Hematopoietic multipotent progenitor cell treated with erythropoietin and hydrocortisone succinate and interleukin-3 and kit ligand, for 8 days (in vitro differentiated cells): ENCODE measurements at places on chromosomes 4 and X.
A peak's percentile ranks its signal among the peaks of the same experiment; 100 is the strongest.

DNA sequence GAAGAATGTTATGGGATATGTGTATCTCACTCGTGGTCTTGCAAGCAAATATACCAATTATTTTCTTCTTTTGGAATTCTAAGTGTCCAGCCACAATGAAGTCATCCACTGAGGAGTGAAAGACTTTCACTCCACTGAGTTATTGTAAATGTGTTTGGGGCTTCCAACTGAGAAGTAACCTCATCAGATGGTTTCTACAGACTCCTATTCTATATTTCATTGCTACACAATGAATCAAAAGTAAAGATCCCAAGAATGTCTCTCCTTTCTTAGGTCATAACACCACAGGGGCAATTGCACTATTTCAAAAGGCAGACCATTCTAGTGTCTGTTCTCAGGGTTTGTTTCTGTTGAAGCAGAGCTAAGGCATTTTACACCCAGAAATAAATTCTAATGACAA lies 12.3 kb upstream of the VCX2 start:
- no peak for DNase-seq

GRCh38 chrX:39011454-39012221 lies 210.4 kb downstream of the MID1IP1 start:
- DNase-seq, result no peak

- DNase-seq, result no peak
Measured at GRCh38 chr4:127210893-127211649, 421.7 kb upstream of the INTU start.

DNA sequence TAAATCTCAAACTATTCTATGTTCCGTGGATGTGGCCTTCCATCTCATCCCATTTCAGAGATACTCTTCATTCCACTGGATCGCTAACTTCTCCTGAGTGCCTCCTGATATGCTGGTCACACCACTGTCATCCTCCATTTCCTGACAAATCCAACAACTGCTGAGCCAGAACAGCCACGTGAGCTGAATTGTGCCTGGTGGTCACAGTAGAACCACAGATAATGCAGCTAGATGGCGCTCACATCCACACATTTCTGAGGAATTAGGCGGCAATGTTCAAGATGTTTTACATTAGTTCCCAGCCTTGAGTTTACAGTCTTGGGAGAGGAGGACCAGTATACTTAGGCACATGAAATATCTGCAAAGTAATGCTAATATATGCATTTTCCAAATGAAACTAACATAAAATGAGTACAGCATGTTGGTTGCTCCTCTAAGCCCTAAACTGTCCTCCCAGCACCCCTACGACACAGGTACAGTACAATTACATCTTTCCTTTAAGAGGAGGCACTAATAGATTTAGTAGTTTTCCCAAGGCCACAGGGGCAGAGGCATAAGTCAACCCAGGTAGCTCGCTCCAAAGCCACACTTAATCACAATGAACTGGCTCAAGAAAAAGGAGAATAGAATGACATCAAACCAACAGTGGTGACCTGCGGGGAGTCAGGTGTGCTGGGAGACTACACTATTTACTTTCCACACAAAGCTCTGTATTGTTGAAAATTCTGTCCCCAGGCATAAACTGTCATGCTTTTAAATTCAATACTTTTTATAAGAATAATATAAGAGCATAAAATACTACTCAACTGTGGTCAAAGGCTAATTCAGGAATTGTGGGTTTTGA lies 134.2 kb downstream of the CHIC2 start:
- DNase-seq, result peak; percentile 77

GRCh38 chrX:139801397-139801813 lies 93.4 kb upstream of the MCF2 start:
- no peak for DNase-seq

DNA sequence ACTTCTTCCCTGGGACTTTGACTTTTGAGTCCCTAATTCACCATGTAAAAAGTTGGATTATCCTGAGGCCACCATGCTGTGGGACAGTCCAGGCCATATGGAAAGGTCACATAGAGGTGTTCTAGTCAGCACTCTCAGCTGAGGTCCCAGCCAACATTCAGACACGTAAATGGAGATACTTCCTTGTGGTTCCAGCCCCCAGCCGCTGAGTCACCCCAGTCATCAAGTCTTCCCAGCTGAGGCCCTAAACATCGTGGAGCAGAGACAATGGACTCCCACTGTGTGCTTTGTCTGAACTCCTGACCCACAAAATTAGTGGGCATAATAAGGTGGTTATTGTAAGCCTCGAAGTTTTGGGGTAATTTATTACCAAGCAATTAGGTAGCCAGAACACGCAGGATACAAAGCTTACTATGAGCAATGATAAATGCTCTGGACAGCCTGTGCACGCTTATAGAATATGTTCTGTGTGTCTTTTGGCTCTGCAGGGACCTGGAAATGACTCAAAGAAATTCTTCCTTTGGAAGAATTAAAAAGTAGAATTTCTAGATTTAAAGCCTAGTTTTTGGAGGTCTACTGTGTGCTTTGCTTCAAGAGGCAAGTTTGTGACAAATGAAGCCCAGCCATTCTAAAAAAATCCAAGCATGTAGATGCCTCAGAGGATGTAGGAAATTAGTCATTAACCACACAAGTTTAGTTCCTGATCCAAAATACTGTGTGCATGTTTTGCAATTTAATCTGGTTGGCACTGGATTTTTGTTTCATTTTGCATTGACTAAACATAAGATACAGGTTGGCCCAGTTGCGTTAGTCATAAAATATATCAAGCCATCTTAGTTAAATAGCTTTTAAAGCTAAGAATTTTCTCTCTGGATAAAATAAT lies 33.2 kb upstream of the SLC9A7 start:
- peak; percentile 33 for DNase-seq

GRCh38 chr4:36414248-36414647 lies 132.8 kb downstream of the DTHD1 start:
- no peak for DNase-seq

DNA sequence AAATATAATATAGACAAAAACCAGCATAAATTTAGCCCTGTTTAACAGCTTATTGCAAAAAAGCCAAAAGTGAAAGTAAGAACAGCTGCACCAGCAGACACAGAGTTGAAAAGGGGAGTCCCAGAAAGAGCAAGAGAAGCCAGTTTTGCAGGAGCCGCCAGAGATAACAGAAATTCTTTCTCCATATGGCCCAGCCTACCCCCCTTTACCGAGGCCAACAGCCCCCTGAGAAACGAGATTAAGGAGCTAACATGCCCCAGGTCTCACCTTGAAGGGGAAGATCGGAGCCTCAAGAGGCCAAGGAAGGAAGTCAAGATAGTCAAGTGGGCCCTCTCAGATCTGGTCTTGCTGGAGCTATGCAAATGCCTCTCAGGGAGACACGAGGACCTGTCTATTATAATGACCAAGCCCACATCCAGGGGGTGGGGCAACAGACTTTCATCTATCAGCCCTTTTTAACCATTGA lies 4.8 kb downstream of the ACOX3 start:
- peak; percentile 79 for DNase-seq

GRCh38 chr4:985123-985830 lies 1.6 kb upstream of the IDUA start:
- peak; percentile 82 for DNase-seq

- no peak for DNase-seq
Measured at GRCh38 chr4:102247041-102247440, 98.2 kb downstream of the SLC39A8 start.

DNA sequence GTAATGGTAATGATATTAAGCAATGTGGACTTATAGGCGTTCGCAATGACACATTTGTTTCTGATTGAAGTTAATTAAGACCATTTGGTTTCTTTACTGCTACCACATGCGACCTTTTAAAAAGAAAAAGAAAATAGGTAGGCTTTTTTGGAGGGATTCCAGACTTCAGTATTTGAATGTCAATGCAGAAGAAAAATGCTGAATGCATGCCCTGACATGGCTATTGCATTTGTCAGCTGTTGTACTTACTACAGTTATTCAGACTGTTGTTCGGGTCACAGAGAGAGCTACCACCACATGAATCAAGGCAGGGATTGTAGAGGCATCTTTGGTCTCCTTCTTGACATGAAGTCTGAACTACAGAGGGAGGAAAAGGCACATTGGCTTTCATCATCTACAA lies 163.7 kb downstream of the CORIN start:
- no peak for DNase-seq

DNA sequence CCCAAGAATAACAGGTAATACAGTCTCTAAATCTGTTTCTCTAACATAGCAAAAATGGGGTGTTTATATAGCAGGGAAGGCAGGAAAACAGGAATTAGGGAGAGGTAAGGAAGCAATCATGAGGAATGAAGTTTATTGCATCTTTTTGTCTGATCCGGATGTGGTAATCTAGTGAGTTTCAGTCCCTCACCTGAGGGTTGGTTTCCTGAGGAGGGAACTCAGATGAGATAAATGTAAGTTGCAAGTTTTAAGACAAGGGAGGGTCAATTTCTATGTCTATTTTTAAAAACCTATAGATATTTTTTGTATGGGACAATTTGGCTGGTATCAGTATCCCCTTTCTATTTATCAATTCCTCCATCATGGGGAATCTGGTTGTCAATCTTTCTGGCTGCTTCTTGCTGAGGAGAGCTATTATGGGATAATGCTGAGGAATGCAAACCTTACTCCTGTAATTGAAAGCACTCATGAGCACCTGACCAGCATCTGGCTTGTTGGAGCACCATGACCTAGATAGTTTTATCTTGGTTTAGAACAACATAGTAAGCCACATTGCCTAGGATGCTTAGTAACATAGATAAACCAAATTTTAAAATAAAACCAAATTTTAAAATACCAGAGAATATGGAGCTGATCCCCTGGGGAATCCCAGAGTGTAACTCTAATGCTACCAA lies 130.1 kb downstream of the ADAM29 start:
- no peak for DNase-seq

DNA sequence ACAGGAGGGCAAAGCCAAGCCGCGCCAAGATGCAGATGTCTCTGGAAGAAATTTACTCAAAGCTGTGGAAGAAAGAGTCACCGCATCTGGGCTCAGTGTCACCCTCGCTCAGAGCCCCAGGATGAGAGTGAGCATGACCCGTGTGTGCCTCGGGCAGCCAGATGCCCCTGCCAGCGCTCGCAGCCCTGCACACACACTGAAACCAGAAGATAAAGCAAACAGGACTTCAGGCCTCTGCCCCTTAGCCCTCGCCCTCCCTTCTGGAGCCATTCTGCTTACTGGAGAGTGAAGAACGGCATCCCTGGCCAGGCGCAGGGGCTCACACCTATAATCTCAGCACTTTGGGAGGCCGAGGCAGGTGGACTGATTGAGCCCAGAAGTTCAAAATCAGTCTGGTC lies 103.0 kb downstream of the IRF2 start:
- no peak for DNase-seq

DNA sequence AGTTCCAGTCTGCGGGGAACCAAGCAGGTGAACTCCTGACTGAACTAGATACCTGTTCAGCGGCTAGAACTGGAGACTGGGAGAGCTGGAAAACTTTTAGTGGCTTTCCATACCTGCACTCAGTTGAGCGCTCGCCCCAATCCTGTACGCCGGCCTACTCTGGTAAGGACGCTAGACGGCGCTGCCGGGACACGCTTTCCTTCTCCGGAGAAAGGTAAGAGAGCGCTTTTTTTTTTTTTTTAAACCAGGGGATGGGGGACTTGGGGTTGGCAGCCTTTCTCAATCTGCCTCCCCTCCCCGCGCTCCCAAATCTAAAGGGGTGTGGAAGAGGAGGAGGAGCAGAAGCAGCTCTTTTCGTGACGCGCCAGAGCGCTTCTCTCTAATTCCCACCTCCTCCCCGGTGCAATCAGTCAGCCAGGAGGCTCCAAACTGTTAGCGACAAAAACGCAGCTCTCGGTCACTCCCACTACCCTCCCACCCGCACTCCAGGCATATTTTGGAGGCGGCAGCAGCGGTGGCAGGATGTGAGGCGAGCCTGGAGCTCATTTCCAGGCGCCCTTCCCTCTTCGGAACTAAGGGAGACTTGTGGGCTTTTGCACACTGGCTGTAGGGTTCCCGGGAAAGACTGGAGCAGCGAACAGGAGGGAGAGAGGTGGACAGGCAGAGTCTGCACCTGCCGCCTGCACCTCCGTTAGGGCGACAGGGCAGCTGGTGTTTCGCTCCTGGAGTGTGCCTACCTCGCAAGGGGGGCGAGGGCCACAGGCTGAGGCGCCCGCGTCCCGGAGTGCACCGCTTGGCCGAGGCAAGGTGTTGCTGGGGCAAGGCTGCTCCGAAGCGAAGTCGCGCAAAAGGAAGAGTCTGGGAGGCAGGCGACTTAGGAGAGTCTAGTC lies at the start of gene IL1RAPL2:
TSS of gene IL1RAPL2 (plus strand) at position 409 of the 890 bp plus-strand sequence.
- peak; percentile 5 for DNase-seq

GRCh38 chrX:1591863-1592469 lies 562 bp downstream of the AKAP17A start:
- DNase-seq, result no peak

DNA sequence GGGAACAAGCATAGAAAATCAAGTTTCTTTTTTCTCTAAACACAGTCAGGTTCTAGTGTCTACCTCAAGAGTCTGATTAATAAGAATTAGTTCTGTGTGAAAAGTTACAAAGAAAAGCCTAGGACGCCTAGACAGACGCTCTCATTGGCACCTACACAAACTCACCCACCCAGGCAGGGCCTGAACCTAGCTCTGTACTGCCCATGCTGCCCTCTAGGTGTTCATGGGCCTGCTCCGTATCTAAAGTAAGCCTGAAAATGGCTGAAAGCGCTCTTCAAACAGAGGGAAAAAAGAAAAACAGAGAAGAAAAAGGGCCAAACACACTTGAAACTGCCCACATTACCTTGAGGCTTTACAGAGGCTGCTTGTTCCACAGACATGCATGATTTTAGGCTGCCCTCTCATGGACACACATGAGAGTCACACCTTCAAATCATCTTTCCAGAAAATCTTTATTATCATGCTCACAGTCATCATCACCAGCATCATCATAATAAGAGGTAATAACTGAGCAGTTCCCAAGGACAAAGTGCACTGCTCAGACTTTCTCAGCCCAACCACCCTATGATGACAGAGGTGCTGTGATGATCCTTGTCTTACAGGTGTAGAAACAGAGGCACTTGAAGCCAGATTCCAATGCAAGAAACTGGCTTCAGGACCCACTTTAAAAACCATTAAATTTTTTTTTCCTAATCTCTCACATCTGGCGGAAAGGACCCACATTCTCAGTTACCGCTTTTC lies 49.6 kb downstream of the MAP7D2 start:
- DNase-seq, result peak; percentile 46

DNA sequence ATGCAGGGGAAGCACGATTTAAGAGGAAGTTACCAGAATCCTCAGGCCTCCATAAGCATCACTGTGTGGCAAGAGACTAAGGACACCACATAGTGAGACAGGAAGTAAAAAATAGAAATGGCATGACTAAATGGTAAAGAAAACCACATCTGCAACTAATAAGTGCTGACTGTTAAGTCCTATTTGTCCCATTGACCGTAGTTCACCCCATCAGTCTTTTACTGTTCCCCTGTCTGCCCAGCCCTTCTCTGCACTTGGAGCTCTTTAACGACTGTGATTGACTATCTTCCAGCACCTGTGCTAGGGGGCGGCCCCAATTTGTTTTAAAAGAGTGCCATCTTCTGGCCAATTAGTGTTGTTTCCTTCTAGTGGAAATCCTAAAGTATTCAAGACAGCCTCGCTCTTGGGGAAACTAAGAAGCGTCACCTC lies 94.2 kb downstream of the MAOA start:
- DNase-seq, result peak; percentile 49

GRCh38 chr4:184200296-184200695 lies 17.4 kb downstream of the ENPP6 start:
- DNase-seq, result no peak

GRCh38 chr4:6990661-6991060 lies 52.5 kb upstream of the TADA2B start:
- DNase-seq, result peak; percentile 23
